Mesothelial cell of epicardium (in vitro differentiated cells): ENCODE measurements at places on chromosomes 13 and 19. TPM values are rescaled to one million over a fixed set of nuclear protein-coding genes. Genes with fewer than 3 reads are reported as not detected.

The KLF2 gene
- total RNA-seq, result 10.9 to 12.8 TPM (median 12.3 TPM) in 3 replicates

The OVOL3 gene
- total RNA-seq, result not detected in 3 replicates

The IGFL3 gene
- not detected in 3 replicates for total RNA-seq

The CCL25 gene
- 0.29 to 0.42 TPM in 2 of 3 replicates, not detected in the other for total RNA-seq

The RGS9BP gene
- 0.11 to 0.38 TPM (median 0.29 TPM) in 3 replicates for total RNA-seq

The ATCAY gene
- 0.18 TPM in 1 of 3 replicates, not detected in the others for total RNA-seq

The CGB5 gene
- total RNA-seq, result 3.7 to 5.7 TPM (median 5.7 TPM) in 3 replicates

The PDE4A gene
- total RNA-seq, result 2.9 to 3.1 TPM (median 3.0 TPM) in 3 replicates

The LEUTX gene
- total RNA-seq, result not detected in 3 replicates

The KLK12 gene
- not detected in 3 replicates for total RNA-seq

The LGALS4 gene
- total RNA-seq, result 1.4 to 3.0 TPM (median 1.6 TPM) in 3 replicates

The SPRY2 gene
- total RNA-seq, result 57.7 to 60.8 TPM (median 59.9 TPM) in 3 replicates

The MAST1 gene
- total RNA-seq, result 4.0 to 5.8 TPM (median 4.4 TPM) in 3 replicates

The NLRP11 gene
- total RNA-seq, result not detected in 3 replicates

The LGALS14 gene
- 0.71 to 0.92 TPM (median 0.72 TPM) in 3 replicates for total RNA-seq

The CHAF1A gene
- total RNA-seq, result 30.9 to 35.1 TPM (median 33.1 TPM) in 3 replicates

The OR7D2 gene
- total RNA-seq, result 1.8 to 1.9 TPM (median 1.8 TPM) in 3 replicates

The DAND5 gene
- total RNA-seq, result 0.16 TPM in 1 of 3 replicates, not detected in the others
